Memory B cell (primary cell): ENCODE measurements at places on chromosomes 3 and 15.
A peak's percentile ranks its signal among the peaks of the same experiment; 100 is the strongest.

- H3K4me1 ChIP-seq = peaks cover 5% of the 10 kb centered on the region
- no peaks in the 10 kb centered on the region for H3K27me3 ChIP-seq
- no peak overlapping the region for H3K4me3 ChIP-seq
- no peak for DNase-seq
- H3K36me3 ChIP-seq = peaks cover 23% of the 10 kb centered on the region
Measured at GRCh38 chr3:114632757-114633424, 339.1 kb downstream of the TIGIT start.

GRCh38 chr3:158506456-158506855 lies 64.5 kb upstream of the MLF1 start:
- peaks cover 11% of the 10 kb centered on the region for H3K36me3 ChIP-seq
- H3K4me1 ChIP-seq = no peaks in the 10 kb centered on the region
- H3K4me3 ChIP-seq = no peak overlapping the region
- no peak overlapping the region for H3K27ac ChIP-seq
- H3K27me3 ChIP-seq = no peaks in the 10 kb centered on the region

GRCh38 chr3:27686642-27687041 lies 35.5 kb downstream of the EOMES start:
- H3K27ac ChIP-seq = no peak overlapping the region
- H3K27me3 ChIP-seq = peaks cover 5% of the 10 kb centered on the region
- H3K36me3 ChIP-seq = peaks cover 6% of the 10 kb centered on the region
- no peaks in the 10 kb centered on the region for H3K4me1 ChIP-seq

DNA sequence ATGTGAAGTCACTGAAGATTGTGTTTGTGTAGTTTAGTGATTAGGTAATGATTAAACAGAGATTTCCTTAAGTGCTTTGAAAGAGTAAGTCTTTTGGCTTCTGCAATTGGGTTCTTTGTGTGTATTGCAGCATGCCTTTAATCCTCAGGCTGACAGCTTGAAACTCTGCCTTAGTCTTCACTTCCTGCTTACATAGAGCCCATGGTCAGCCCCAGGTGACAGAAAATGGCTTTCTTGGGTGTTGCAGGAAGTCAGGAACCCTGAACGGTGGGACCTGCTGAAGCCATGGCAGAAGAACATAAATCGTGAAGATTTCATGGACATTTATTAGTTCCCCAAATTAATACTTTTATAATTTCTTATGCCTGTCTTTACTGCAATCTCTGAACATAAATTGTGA lies 61.3 kb downstream of the KBTBD8 start:
- peaks cover 8% of the 10 kb centered on the region for H3K36me3 ChIP-seq
- no peaks in the 10 kb centered on the region for H3K27me3 ChIP-seq
- peaks cover 13% of the 10 kb centered on the region for H3K4me1 ChIP-seq
- no peak for DNase-seq

DNA sequence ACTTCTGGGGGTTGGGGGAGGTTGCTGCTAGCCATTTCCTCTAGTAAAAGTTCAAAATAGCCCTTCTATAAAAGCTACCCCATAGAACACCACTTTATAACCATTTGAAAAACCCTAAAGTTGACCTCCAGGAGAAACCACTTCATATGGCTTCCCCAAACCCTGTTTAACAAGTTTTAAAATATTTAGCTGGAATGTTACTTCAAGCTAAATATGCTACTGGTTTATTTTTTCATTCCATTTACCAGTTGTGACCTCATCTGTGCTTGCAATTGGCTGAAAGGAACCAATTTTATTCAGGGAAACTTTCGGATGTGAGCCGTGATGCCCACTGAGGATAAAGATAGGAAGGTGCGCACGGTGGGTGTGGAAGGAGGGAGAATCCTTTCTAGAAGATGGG lies 221.3 kb downstream of the SUCLG2 start:
- peaks cover 42% of the 10 kb centered on the region for H3K36me3 ChIP-seq
- no peak overlapping the region for H3K27ac ChIP-seq
- H3K4me3 ChIP-seq = no peak overlapping the region
- DNase-seq = no peak
- no peaks in the 10 kb centered on the region for H3K27me3 ChIP-seq

- peaks cover 21% of the 10 kb centered on the region for H3K4me1 ChIP-seq
- no peak overlapping the region for H3K4me3 ChIP-seq
- no peak overlapping the region for H3K27ac ChIP-seq
Measured at GRCh38 chr15:62063825-62064635, 2.7 kb upstream of the C2CD4A start.

DNA sequence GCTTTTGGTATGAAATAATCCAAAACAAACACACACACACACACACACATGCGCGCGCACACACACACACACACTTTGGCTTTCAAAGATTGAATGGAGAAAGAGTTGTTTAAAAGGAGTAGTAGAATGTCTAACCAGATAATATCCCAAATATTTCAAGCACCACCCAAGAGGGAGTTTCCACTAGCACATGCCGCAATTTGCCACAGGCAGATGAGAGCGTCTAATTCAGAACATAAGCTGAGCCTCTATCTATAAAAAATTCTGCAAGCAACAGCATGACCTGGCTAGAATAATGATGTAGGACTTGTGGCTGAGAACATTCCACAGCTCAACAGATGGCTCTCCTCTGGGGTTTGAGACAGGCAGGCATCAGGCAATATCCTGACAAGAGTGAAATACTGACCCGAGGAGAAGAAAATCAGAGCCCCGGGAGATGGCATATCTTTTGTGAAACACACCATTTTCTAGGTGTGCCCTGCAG lies 302.5 kb upstream of the GADL1 start:
- H3K27ac ChIP-seq = no peak overlapping the region
- H3K4me1 ChIP-seq = no peaks in the 10 kb centered on the region
- H3K4me3 ChIP-seq = no peak overlapping the region
- peaks cover 9% of the 10 kb centered on the region for H3K27me3 ChIP-seq
- no peak for DNase-seq

DNA sequence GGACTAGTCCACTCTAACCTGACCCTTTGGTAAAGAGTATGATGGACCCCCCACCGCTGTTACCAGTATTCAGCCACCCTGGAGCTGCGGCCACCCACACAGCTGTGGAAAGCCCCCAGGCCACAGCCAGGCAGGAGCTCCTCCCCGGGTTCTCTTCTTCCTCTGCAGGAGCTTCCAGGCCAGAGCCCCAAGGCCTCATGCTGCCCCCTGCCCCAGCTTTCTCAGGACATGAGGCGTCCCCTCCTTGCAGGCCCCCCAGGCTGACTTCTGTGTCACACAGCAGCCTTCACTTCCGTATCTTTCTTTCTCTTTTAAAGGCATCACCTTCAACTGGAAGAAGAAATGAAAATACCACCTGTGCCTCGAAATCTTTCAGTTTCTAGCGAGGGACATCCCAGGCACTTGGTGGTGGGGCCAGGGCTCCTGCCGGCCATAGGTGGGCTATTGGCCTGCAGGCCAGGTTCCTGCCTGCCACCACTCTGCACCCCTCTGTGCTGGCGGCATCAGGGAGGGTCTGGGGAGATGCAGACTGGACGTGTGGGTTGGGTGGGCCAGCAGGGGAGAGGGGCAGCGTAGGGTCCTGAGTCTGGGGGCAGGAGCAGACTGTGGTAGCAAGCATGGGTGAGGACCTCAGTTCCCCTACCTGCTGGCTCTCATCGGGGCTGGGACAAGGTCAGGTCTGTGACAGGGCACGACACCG lies 19.9 kb downstream of the KLF13 start:
- peaks cover 8% of the 10 kb centered on the region for H3K36me3 ChIP-seq
- H3K27me3 ChIP-seq = no peaks in the 10 kb centered on the region
- DNase-seq = peak; percentile 41
- H3K4me3 ChIP-seq = peak overlapping the region; percentile 95
- peak overlapping the region; percentile 95 for H3K27ac ChIP-seq
- peaks cover 77% of the 10 kb centered on the region for H3K4me1 ChIP-seq

DNA sequence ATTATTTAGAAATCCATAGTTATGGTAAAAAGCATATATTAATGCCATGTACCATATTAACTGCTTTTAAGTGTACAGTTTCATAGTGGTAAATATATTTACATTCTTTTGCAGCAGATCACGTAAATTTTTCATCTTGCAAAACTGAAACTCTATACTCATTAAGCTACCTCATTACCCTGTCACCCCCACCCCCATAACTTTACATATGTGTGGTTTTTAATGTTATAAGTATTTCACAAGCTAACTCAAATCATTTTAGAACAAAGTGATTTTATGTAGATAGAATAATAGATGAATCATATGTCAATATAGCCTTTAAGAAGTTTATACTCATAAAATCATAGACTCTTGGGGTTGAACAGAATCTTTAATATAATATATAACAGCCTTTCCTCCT lies 7.1 kb upstream of the TP63 start:
- no peaks in the 10 kb centered on the region for H3K36me3 ChIP-seq
- no peak overlapping the region for H3K4me3 ChIP-seq
- H3K4me1 ChIP-seq = no peaks in the 10 kb centered on the region
- no peak for DNase-seq

GRCh38 chr15:73843787-73844186 lies 29.6 kb upstream of the TBC1D21 start:
- no peak overlapping the region for H3K27ac ChIP-seq
- no peaks in the 10 kb centered on the region for H3K36me3 ChIP-seq
- no peak overlapping the region for H3K4me3 ChIP-seq
- H3K4me1 ChIP-seq = no peaks in the 10 kb centered on the region
- DNase-seq = no peak

- no peaks in the 10 kb centered on the region for H3K4me1 ChIP-seq
- no peak overlapping the region for H3K4me3 ChIP-seq
- H3K36me3 ChIP-seq = no peaks in the 10 kb centered on the region
- DNase-seq = no peak
- H3K27ac ChIP-seq = no peak overlapping the region
Measured at GRCh38 chr15:36571301-36571700, 8.1 kb upstream of the CDIN1 start.

DNA sequence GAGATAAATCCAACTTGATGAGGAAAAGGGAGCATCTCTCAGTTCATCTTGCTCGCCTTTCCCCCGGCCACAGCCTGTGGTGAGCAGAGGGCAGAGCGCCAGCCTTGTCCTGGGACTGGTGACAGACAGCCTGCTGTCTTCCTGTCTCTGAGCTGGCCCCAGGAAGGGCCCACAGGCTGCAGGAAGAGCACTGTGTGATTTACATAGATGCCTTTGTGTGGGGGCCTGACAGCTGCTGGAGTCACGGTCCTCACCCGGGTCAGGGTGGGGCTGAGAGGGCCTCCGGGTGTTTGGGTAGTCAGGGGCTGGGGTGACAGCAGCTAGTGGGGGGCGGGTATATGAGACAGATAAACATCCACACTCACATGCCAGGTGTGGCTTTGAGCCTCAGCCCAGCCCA lies 29.3 kb downstream of the PLA2G4D start:
- H3K27me3 ChIP-seq = peaks cover 21% of the 10 kb centered on the region
- no peak for DNase-seq
- no peak overlapping the region for H3K4me3 ChIP-seq

- no peaks in the 10 kb centered on the region for H3K27me3 ChIP-seq
- H3K4me1 ChIP-seq = no peaks in the 10 kb centered on the region
- peaks cover 51% of the 10 kb centered on the region for H3K36me3 ChIP-seq
- no peak overlapping the region for H3K27ac ChIP-seq
Measured at GRCh38 chr15:49282366-49282765, 112.3 kb downstream of the GALK2 start.

- no peak overlapping the region for H3K27ac ChIP-seq
- no peak for DNase-seq
- no peaks in the 10 kb centered on the region for H3K27me3 ChIP-seq
Measured at GRCh38 chr15:59205839-59206622, 612 bp upstream of the LDHAL6B start.

- H3K36me3 ChIP-seq = no peaks in the 10 kb centered on the region
- H3K4me3 ChIP-seq = no peak overlapping the region
- DNase-seq = no peak
- H3K27ac ChIP-seq = no peak overlapping the region
- H3K4me1 ChIP-seq = peaks cover 7% of the 10 kb centered on the region
- no peaks in the 10 kb centered on the region for H3K27me3 ChIP-seq
Measured at GRCh38 chr15:100517846-100518245, 10.9 kb downstream of the CERS3 start.

DNA sequence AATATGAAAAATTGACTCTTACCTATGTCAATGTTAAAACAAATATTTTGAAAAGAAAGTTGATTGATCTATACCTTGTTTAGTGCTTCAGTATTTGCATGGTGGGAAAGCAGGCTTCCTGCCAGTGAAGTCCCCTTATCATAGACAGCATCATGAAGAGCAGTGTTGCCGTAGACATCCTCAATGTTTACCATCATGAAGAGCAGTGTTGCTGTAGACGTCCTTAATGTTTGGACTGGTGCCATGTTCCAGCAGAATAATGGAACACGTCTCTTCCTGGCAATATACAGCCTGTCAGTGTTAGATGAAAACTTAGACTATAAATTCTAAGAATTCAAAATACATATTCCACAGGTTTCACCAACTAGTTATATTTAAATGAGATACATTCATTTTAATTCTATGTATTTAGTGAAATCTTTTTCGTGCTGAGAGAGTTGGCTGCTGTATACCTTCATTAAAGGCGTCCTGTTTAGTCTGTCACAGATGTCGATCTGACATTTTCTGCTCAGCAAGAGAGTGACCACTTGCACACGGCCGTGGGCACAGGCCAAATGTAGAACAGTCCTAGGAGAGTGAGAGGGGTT lies 116.8 kb downstream of the LMLN start:
- H3K36me3 ChIP-seq = peaks cover 2% of the 10 kb centered on the region
- H3K27me3 ChIP-seq = no peaks in the 10 kb centered on the region
- DNase-seq = no peak
- no peak overlapping the region for H3K27ac ChIP-seq
- H3K4me1 ChIP-seq = peaks cover 4% of the 10 kb centered on the region

DNA sequence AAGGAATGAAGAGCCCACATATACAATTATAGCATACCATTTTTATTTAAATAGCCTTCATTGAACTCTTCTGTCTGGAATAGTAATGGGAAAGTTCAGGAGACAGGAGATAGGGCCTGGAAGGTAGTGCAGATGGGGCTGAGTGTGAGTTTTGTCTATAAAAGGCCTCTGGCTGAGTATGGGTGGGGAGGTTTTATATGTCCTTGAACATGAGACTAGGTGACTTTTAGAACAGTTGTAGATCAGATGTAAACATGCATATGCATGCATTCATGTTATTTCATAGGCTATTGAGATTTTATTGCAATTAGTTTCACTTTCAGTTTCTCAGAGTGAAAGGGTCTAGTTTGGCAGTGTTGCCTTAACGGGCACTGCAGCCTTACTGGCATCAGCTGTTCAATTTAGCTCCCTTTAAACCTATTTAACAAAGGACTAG lies 27.1 kb downstream of the CGGBP1 start:
- no peaks in the 10 kb centered on the region for H3K36me3 ChIP-seq
- peak overlapping the region; percentile 80 for H3K27ac ChIP-seq
- peaks cover 5% of the 10 kb centered on the region for H3K4me1 ChIP-seq
- peak; percentile 22 for DNase-seq

- peaks cover 23% of the 10 kb centered on the region for H3K4me1 ChIP-seq
- no peak overlapping the region for H3K4me3 ChIP-seq
- no peaks in the 10 kb centered on the region for H3K27me3 ChIP-seq
- DNase-seq = no peak
Measured at GRCh38 chr3:113546414-113546893, 14.1 kb downstream of the SIDT1 start.
